AG04449 (cell line): ENCODE measurements at places on chromosomes 5 and 9.

- DNase-seq: no peak
Observed at GRCh38 chr5:75921011-75921410, 162.2 kb upstream of the SV2C start.

GRCh38 chr5:17329571-17329970 lies 112.1 kb downstream of the BASP1 start:
- DNase-seq: no peak

DNA sequence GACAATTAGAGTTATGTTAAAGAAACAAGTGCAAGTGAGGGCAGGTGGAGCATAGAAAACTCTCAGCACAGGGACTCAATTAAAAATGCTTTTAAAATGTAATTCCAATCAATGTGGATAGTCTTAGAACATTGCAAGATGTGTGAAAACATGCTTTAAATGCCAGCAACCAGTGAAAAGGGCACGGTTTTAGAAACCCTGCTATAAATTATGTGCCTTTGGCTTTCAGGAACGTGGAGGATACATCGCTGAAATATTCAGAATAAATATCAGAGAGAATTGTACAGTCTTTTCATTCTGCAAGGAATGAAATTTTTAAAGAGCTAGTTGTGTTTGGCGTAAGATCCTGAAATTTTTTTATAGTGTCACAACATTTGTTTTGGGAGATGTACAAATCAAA lies 101.1 kb downstream of the TLE4 start:
- DNase-seq: no peak

GRCh38 chr5:148720257-148720656 lies 65.9 kb upstream of the HTR4 start:
- DNase-seq: no peak

DNA sequence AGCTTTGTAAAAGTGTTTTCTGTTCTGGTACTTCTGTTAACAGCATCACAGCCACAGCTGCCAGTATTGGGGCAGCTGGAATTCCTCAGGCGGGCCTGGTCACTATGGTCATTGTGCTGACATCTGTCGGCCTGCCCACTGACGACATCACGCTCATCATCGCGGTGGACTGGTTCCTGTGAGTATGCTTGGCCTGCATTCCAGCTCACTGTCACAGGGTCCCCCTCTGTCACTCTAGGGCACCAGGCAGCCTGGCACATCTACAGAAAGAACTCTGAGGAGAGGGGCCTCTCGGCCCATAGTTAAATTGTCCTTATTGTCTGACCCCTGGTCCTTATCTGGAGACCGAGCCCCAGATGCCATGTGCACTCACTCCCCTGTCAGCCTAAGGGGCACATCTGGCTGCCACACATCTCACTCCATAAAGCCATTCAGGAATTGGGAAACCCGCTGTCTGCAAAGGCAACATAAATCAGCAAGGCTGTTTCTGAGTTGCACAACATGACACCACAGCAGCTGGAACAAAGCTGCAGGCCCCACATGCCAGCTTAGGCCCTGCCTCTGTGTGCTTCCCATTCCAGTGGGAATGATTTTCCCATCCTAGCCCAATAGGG lies 77.5 kb downstream of the SLC1A3 start:
- no peak for DNase-seq

GRCh38 chr5:147403651-147404640 lies 105.9 kb downstream of the DPYSL3 start:
- DNase-seq: peak; percentile 97

DNA sequence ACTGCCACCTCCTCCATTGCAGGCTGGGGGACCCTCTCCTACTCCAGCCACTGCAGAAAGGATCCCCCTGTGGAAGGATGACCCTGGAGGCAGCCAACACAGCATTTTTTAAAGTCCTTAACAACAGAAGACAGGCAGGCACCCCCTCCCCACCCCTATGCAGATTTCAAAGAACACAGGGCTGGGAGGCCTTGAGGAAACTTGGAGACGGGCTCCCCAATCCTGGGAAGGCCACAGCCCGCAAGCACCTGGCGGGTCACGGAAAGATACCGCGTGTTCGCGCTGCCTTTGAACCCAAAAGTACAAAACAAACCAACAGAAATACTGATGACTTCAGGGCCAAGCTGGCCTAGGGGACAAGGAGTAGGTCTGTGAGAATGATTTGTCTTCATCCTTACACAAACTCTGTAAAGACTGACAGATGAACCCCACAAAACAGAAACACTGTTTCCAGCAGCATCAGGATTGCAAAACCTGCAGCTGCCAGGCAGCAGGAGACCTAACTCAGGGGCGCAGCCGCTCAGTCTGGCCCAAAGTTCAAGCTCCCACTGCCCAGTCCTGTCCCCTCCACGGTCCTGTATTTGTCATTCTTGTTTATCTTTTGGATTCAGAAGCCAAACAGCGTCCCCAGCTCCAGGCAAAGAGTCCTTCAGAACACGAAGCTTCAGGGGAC lies 13.8 kb downstream of the VAV2 start:
- DNase-seq: no peak

GRCh38 chr5:67366691-67367395 lies 170.2 kb upstream of the CD180 start:
- DNase-seq: no peak

DNA sequence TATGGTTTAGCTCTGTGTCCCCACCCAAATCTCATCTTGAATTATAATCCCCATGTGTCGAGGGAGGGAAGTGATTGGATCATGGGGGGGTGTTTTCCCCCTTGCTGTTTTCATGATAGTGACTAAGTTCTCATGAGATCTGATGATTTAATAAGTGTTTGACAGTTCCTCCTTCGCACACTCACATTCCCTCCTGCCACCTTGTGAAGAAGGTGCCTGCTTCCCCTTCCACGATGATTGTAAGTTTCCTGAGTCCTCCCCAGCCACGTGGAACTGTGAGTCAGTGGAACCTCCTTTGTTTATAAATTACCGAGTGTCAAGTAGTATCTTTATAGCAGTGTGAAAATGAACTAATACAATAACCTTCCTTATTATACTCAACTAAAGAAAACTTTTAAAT lies 24.3 kb upstream of the TEX10 start:
- no peak for DNase-seq

DNA sequence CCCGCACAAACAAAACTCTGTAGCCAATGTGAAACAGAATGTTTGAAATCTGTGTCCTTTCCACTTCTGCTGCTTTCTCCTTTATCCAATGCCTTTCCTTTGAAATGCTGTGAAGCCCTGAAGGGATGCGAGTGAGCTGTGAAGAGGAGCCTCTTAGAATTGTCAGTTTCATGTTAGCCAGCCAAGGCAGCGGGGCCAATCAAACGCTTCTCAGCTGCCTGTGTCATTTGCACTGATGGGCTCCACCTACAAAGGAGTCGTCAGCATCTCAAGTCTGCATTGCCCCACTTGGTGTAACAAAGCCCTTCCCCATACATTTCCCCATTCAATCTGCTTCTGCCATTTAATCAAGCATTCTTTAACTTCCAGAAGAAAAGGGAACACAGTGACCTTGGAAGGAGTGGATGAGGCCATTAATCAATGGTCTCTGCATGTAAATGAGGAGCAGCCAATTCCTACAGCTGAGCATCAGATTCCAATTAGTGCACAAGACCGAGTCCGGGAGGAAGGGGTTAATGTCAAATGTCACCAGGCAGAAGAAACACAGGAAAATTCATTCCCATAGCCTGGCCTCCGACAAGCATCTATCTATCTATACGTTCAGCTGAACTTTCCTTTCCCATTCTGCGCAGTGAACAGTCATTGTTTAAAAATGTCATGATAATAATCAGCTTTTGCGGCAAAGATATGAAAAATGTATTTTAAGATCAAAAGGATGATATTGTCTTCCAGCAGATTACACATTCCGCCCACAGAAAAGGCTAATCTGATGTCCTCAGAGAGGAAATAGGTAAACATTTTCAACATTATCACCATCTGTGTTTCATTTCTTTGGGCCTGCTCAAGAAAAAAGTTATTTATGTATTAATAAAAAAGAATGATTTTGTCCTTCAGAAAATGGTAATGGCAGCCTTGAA lies 154.6 kb downstream of the FSTL4 start:
- no peak for DNase-seq

GRCh38 chr9:131484051-131484445 lies 18.7 kb upstream of the POMT1 start:
- no peak for DNase-seq

- DNase-seq: peak; percentile 77
Observed at GRCh38 chr5:91313757-91314673, 69.1 kb downstream of the ARRDC3 start.

DNA sequence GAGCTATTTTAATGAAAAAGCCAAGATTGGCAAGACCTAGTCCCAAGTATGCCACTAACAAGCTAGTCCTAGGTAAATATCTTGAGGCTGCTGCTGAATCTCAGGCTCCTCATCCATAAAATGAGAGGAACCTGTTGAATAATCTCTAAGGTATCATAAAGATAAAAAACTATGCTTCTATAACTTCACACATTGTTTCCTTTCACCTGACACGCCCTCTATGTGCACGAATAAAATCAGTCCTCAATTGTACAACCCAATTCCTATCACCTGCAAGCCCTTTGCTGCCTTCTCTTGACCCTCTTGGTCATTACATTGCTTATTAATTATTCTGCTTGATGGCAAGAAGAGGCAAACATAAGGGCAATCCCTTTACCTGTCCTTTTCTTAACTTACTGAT lies 69.9 kb downstream of the TRPM6 start:
- DNase-seq: no peak

DNA sequence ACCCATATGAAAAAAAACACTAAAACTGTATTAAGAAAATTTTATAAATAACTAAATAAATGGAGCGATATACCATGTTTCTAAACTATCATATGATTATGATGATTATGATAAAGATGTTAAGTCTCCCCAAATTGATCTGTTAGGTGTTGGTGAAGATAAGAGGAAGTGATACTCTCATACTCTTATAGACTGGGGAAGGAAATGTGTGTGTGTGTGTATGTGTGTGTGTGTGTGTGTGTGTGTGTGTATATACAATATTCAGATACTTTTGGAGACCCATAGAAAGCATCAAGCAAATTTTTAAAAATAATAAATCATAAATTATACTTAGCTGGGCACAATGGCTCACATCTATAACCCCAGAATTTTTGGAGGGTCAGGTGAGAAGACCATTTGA lies 62.9 kb downstream of the TMEM232 start:
- no peak for DNase-seq

DNA sequence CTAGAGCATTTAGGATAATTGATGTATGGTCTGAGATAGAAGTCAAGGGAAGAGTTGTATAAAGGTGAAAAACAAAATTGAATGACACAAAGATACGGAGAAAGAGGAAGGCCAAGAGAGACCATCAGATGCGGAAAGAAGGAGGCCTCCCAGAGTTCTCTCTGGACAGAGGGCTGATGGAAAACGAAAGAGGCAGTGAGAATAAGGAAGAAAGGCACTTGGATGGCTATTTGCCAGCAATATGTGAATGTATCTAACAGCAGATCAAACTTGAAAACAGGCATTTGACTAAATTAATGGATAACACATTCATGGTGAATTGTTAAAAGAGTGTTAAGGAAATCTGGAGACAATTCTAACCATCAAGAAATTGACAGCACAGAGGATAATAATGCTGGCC lies 2.4 kb upstream of the DOCK8 start:
- no peak for DNase-seq

- DNase-seq: peak; percentile 96
Observed at GRCh38 chr5:59036274-59036961, 453.5 kb downstream of the RAB3C start.

GRCh38 chr5:174148721-174149120 lies 103.2 kb downstream of the NSG2 start:
- DNase-seq: no peak

- no peak for DNase-seq
Observed at GRCh38 chr9:34493972-34494535, 28.7 kb downstream of the ENHO start.

GRCh38 chr5:93674866-93675459 lies 66.4 kb downstream of the POU5F2 start:
- no peak for DNase-seq

- DNase-seq: no peak
Observed at GRCh38 chr5:2006193-2006970, 123.7 kb upstream of the IRX4 start.

DNA sequence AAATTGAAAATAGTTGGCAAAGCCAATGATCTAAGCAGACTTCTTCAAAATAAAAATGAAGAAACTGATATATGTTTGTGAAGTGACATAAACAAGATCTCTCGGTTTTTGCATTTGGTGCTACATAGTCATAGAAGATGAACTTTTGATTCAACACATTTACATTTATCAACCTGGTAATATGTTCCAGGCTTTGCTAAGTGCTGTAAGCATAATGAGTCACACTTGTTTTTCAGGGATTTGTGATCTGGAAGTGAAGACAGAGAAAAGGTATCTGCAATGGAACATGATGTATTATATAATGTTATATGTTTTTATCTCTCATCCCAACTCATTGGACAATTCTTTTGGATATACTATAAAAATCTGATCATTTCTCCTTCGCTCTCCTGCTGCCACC lies 801.4 kb downstream of the BRINP1 start:
- no peak for DNase-seq

- no peak for DNase-seq
Observed at GRCh38 chr5:178476972-178477754, 113.0 kb downstream of the COL23A1 start.

- DNase-seq: no peak
Observed at GRCh38 chr5:171031977-171032376, 170.2 kb downstream of the RANBP17 start.

DNA sequence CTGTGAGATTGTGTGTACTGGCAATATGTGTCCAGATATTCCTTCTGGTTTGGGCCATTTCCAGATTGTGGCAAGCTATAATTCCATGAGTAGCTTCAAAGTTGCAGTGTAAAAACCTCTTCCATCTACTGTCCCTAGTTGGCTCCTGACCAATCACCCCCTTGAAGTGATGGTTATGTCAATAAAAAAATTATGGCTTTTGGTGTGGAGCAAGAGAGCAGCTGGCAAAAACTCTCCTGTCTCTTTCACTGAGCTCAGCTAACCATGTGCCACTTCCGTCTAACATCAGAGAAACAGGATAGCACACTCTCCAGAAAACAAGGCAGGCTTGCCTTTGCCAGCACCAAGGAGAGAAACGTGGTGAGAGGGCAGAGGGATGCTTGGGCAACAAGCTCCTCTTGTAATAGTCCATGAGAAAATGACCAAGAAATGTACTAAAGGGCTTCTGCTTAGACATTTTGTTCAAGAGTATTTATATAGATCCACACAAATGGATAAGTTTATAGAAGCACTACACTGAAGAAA lies 914.4 kb upstream of the SEMA6A start:
- no peak for DNase-seq

GRCh38 chr5:146409054-146409671 lies 38.0 kb upstream of the TCERG1 start:
- peak; percentile 7 for DNase-seq
